HFFc6 (cell line): ENCODE measurements at places on chromosomes 2 and 18. TPM values are rescaled to one million over a fixed set of nuclear protein-coding genes. Genes with fewer than 3 reads are reported as not detected.

Gene PLEK
- not detected in 3 replicates for total RNA-seq

Gene CYBRD1
- 108 and 127 TPM in 2 replicates for total RNA-seq

Gene SERPINB12
- not detected in 3 replicates for total RNA-seq

Gene POU3F3
- total RNA-seq, result not detected in 2 replicates

Gene SCYGR5
- not detected in 3 replicates for total RNA-seq

Gene AGAP1
- 15.9 to 16.5 TPM (median 16.0 TPM) in 3 replicates for total RNA-seq

Gene EIF2AK2
- total RNA-seq, result 42.7 to 47.4 TPM (median 43.2 TPM) in 3 replicates

Gene PSMA8
- not detected in 3 replicates for total RNA-seq

Gene TGIF1
- total RNA-seq, result 37.2 to 50.9 TPM (median 43.9 TPM) in 3 replicates

Gene SKA1
- total RNA-seq, result 8.2 to 16.2 TPM (median 12.4 TPM) in 3 replicates

Gene PCARE
- not detected in 3 replicates for total RNA-seq

Gene CHRNA1
- not detected in 3 replicates for total RNA-seq

Gene CD28
- total RNA-seq, result not detected in 2 replicates

Gene ZAP70
- total RNA-seq, result not detected in 3 replicates

Gene VSNL1
- total RNA-seq, result not detected in 3 replicates

Gene BCL2L11
- total RNA-seq, result 0.56 to 1.5 TPM (median 0.80 TPM) in 3 replicates

Gene TFPI
- total RNA-seq, result 25.4 to 34.7 TPM (median 29.8 TPM) in 3 replicates

Gene NOL4
- not detected in 3 replicates for total RNA-seq

Gene ABCG5
- not detected in 3 replicates for total RNA-seq

Gene UCN
- 0.39 to 0.88 TPM (median 0.62 TPM) in 3 replicates for total RNA-seq

Gene DCDC2C
- total RNA-seq, result not detected in 2 replicates

Gene CDH2
- 202 to 311 TPM (median 274 TPM) in 3 replicates for total RNA-seq

Gene RAB6C
- not detected in 2 replicates for total RNA-seq

Gene SFXN5
- total RNA-seq, result 12.5 to 15.7 TPM (median 14.1 TPM) in 3 replicates

Gene ALPP
- total RNA-seq, result not detected in 2 replicates

Gene CNGA3
- 0.14 and 0.60 TPM in 2 replicates for total RNA-seq

Gene RIT2
- total RNA-seq, result not detected in 2 replicates

Gene CDCA7
- 5.2 to 9.3 TPM (median 7.6 TPM) in 3 replicates for total RNA-seq

Gene EML6
- 0.14 and 0.26 TPM in 2 replicates for total RNA-seq

Gene RGPD3
- total RNA-seq, result 0.11 TPM in 1 of 2 replicates, not detected in the other

Gene RGPD8
- 4.1 to 5.3 TPM (median 5.1 TPM) in 3 replicates for total RNA-seq

Gene LBH
- total RNA-seq, result 25.4 to 97.8 TPM (median 26.3 TPM) in 3 replicates

Gene AQP12A
- total RNA-seq, result not detected in 3 replicates

Gene LONRF2
- total RNA-seq, result not detected in 3 replicates

Gene IKZF2
- total RNA-seq, result 7.0 to 11.7 TPM (median 7.8 TPM) in 3 replicates
